ENCODE measurements at places on chromosomes 7 and 10.

GRCh38 chr7:137006293-137006692 lies 137.8 kb downstream of the CHRM2 start:
- DNase-seq = no peak

GRCh38 chr7:140245611-140246105 lies 68.9 kb upstream of the KDM7A start:
- DNase-seq = no peak

DNA sequence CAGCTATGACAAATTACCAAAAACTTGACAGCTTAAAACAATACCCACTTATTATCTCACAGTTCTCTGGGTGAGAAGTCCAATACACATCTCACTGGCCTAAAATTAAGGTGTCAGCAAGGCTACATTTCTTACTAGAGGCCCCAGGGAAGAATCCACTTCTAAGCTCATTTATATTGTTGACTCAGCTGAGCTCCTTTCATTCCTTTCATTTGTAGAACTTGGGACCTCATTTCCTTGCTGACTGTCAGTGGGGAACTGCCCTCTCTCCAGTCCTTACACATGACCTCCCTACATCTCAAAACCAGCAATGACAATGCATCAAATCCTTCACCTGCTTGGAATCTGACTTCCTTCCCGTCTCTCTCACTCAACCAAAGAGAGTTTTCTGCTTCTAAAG lies 240.3 kb downstream of the IPMK start:
- DNase-seq = no peak

DNA sequence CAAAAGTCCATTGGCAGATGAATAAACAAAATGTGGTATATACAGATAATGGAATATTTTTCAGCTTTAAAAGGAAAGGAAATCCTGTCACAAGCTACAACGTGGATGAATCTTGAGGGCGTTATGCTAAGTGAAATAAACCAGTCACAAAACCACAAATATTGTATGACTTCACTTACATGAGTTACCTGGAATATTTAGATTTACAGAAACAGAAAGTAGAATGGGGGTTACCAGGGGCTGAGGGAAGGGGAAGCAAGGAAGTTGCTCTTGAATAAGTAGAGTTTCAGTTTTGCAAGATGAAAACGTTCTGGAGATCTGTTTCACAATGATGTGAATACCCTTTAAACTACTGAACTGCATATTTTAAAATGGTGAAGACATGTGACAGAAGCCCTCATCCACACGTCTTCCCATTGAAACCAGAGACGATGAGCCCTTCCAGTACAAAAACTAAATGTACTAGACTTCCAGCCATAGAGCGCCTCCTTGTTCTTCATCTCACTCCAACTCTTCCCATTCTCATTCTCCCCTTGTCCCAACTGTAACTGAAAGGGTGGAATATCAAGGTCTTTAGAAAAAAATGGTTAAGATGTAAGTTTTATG lies 62.4 kb downstream of the MICU1 start:
- no peak for DNase-seq

GRCh38 chr10:103960103-103960502 lies 6.8 kb upstream of the SLK start:
- no peak for DNase-seq

GRCh38 chr10:7857262-7857661 lies 39.0 kb downstream of the TAF3 start:
- DNase-seq = no peak

GRCh38 chr10:74771054-74771453 lies 55.3 kb upstream of the KAT6B start:
- DNase-seq = no peak

DNA sequence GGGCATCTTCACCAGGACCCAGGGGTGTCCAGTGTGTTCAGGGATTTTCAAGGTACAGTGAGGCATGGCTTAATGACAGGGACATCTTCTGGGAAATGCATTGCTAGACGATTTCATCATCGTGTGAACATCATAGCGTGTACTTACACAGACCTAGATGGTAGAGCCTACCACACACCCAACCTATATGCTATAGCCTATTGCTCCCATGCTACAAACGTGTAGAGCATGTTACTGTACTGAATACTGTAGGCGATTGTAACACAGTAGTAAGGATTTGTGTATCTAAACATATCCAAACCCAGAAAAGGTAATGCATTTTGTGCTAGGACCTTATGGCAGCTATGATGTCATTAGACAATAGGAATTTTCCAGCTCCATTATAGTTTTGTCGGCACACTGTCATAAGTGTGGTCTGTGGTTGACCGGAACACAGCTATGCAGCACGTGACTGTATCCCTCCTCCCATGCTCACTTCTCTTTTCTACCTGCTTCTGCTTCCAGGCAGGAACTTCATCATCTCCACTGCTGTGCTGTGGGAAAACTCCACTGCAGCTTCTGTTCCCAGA lies 416.2 kb upstream of the NFE2L3 start:
- no peak for DNase-seq

GRCh38 chr7:25369786-25370185 lies 141.5 kb upstream of the NPVF start:
- DNase-seq = no peak

DNA sequence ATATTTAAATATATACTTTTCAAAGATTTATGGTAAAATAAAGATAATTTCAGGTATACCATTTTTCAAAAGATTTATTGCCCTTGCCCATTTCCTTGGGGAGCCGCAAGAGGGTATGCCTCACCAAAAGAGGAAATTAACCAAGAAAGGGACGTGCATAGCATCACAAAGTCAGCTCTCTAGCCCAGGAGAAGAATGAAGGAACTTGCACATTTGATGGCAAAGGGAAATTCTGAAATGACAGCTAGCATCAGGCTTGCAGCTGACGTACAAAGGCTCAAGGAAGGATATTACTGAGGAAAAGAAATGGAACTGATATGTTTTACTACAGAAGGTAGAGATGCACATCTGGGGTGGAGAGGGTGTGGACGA lies 93.6 kb upstream of the RSU1 start:
- DNase-seq = no peak

- no peak for DNase-seq
Observed at GRCh38 chr7:157711353-157711888, 374.6 kb downstream of the DNAJB6 start.

DNA sequence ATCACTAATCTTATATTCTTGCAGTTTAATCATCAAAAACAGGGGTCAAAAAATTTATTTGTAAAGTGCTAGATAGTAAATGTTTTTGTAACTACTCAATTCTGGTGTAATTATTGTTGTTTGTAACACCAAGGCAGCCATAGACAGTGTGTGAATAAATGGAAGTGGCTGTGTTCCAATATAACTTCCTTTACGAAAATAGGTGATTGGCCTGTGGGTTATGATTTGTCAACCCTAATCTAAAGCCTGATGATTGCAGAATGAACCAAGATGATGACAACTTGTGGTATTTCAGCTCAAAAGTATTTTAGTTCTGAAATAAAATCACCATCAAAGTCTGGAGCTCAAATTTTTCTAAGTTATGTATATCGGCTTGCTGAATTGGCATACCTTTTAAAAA lies 34.4 kb upstream of the ETV1 start:
- DNase-seq = no peak

DNA sequence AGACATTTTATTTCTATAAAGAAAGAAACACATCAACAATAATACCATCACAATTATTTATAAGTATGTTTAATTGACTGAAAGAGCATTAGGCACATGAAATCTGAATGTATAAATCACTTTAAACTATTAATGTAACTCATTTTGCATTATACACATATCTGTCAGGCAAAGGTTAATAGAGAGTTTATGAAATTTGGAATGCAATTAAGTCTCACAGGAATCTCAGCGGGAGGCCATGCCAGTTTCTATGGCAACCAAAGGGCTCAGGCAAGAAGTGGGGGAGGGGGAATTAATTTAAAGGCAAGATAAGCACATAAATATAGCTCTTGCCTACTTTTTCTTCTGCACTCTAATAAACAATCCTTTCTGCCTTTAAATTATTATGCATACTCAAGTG lies 152.6 kb downstream of the SLC16A9 start:
- DNase-seq = peak; percentile 45

DNA sequence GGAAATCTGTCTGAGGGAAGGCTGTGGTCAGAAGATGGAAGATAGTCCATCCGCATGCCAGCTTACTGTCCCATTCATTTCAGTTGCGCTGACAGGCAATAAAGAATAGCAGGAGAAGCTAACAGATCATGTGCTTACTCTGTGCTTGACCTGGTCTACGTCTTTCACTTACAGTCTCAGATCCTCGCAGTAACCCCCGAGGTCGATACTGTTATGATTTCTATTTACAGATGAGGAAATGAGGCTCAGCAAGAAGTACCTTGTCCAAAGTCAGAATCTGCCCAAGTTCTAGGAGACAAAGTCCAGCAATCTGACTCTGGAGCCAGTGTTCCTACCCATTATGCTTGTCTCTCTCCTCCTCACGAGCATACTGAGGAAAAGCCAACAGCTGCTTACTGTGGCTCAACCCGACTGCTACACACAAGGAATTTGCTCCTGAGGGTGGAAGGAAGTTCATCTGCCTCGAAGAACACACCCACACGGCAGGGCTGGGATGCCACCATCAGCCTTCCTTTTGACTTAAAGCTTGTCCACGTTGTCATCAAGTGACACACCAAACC lies 74.2 kb downstream of the MINPP1 start:
- DNase-seq = no peak

DNA sequence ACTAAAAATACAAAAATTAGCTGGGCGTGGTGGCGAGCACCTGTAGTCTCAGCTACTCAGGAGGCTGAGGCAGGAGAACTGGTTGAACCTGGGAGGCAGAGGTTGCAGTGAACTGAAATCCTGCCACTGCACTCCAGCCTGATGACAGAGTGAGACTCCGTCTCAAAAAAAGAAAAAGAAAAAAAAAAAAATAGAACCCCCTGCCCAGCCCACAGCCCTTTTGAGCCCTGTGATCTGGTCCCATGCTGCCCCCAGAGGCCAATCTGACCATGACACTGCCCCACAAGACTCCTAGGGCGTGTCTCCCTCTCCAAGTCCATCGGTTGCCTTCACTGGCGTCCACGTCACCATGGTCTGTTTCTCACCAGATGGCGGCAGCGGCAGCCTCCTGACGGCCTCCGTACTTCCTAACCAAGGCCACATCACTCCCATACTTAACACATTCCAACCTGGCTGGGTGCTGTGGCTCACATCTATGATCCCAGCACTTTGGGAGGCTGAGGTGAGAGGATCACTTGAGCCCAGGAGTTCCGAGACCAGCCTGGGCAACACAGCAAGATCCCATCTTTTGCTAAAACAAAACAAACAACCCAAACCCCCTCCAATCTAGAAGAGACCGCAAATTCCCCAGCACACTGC lies 18.0 kb downstream of the STX1A start:
- peak; percentile 36 for DNase-seq

- DNase-seq = no peak
Observed at GRCh38 chr7:74253835-74254128, 417 bp downstream of the RFC2 start.

DNA sequence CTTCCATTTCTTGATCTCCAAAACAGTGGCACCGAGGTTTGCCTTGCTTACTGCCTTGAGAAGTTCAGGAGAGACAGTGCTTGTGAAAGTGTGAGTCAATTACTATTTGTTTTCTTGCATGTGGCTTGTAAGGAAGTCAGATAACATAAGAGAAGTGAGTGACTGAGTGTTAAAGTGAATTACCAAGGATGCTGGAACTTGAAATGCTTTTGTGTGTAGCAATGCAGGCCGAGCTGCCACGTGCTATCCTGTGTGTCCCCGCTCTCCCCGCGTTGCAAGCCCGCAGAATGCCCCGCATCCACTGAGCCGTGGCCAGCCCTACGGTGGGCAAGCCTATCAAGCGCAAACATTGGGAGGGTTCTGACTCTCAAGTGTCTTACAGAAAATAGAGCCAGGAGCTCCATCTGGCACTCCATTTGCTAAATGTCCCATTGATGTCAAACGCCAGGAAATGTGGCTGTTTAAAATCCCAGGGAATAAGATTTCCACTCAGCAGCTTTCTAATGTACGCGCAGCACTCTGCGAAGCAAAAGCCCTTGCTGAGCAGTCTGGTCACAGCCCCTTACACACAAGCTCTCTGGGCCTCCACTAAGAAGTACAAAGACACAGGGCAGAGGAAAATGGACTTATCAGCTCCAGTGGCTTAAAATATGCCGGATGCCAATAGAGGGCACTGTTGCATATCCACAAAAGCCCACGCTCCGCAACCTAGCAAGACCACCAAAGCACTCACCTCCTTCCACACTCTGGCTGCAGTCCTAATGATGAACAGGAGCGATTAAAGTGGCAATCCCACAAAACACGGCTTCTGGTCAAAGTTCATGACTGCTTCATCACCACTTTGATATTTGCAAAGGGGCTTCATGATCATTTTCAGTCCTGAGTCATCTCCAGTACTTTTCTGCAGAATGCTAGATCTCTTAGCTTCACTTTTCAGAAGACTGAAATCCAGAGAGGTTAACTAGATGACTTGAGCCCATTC lies 158.0 kb upstream of the ITGB1 start:
- DNase-seq = peak; percentile 73

- no peak for DNase-seq
Observed at GRCh38 chr7:164882-165660, 27.3 kb upstream of the FAM20C start.

GRCh38 chr7:2876031-2876731 lies 32.1 kb upstream of the GNA12 start:
- DNase-seq = no peak
